T47D (cell line): ENCODE measurements at places on chromosomes 2 and 18.

- DNase-seq, result no peak
Measured at GRCh38 chr2:127012868-127013267, 94.1 kb downstream of the BIN1 start.

- DNase-seq, result peak; percentile 50
Measured at GRCh38 chr2:219057709-219058540, 2.8 kb downstream of the IHH start.

- no peak for DNase-seq
Measured at GRCh38 chr2:148614014-148614321, 30.6 kb upstream of the EPC2 start.

DNA sequence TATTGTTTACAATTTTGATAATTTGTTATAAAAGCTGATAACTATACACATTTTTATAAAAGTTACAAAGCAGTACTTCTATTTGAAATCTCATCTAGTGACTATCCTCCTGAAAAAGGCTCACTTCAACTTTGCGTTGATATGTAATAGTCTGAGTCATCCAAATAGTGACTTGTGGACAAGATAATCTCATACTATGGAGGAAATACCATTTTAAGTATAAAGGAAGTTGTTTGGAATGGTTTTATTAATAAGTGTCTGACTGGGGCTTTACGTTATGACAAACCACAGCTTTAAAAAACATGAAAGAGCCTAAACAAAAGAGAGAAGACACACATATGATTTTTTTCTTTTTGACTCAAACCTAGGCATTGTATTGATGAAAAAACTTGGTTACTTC, 272.3 kb upstream of the COL3A1 start:
- DNase-seq, result no peak

- DNase-seq, result no peak
Measured at GRCh38 chr2:220347626-220348025, 720.2 kb downstream of the SLC4A3 start.

- no peak for DNase-seq
Measured at GRCh38 chr2:47269316-47270232, 114.5 kb upstream of the STPG4 start.

GRCh38 chr2:171260471-171261424, 100.1 kb upstream of the TLK1 start:
- no peak for DNase-seq

GRCh38 chr18:28382215-28382879, 205.4 kb upstream of the CDH2 start:
- DNase-seq, result no peak

GRCh38 chr2:177031438-177032180, 181.0 kb upstream of the HNRNPA3 start:
- DNase-seq, result no peak

GRCh38 chr2:128384956-128385355, 66.3 kb upstream of the HS6ST1 start:
- no peak for DNase-seq

GRCh38 chr2:51638811-51639210, 606.9 kb upstream of the NRXN1 start:
- DNase-seq, result no peak

DNA sequence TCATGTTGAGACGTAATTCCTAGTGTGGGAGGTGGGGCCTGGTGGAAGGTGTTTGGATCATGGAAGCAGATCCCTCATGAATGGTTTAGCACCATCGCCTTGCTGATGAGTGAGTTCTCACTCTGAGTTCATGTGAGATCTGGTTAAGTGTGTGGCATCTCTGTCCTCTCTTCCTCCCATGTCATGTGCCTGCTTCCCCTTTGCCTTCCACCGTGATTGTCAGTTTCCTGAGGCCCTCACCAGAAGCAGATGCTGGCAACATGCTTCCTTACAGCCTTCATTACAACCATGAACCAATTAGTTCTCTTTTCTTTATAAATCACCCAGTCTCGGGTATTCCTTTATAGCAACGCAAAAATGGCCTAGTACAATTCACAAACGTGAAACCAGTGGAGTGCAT, 14.6 kb upstream of the MCM6 start:
- no peak for DNase-seq

DNA sequence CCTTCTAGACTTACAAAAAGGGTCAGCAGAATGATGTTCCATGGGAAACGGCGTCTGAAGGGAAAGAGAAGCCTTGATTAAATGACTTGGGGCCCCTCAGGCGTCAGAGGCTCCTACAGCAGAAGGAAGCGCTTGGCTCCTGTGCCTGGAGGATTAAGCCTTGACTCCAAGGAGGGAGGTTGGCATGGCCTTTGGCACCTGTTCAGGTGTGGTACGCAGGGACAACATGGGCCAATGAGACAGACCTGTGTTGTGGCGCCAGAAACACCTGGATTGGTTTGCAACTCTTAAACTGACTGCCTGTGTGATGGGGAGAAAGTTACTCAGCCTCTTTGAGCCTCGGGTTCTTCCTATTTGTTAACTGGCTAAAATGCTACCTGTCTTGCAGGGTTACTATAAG, 7.6 kb downstream of the PNKD start:
- no peak for DNase-seq

DNA sequence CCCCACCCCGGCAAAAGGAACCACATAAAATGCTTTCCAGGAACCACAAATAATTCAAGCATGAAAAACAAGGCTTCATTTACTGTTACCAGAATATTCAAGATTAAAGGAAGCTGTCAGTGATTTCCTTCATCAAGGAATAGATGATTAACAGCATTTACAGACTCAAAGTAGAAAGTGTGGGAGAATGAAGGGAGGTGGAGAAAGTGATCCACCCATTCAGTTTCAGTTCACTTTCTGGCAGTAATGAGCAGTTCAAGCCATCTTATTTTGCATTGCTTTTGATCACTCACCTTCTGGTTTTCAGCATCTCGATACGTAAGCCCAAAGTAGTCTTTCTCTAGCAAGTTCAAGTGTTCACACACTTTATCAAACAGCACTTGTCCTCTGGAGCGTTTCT, 99.0 kb downstream of the EPB41L3 start:
- no peak for DNase-seq

- no peak for DNase-seq
Measured at GRCh38 chr2:172283476-172283875, 143.9 kb upstream of the ITGA6 start.

GRCh38 chr2:128310761-128311160, 7.9 kb downstream of the HS6ST1 start:
- DNase-seq, result no peak

- no peak for DNase-seq
Measured at GRCh38 chr2:60560734-60561644, 7.5 kb upstream of the BCL11A start.

DNA sequence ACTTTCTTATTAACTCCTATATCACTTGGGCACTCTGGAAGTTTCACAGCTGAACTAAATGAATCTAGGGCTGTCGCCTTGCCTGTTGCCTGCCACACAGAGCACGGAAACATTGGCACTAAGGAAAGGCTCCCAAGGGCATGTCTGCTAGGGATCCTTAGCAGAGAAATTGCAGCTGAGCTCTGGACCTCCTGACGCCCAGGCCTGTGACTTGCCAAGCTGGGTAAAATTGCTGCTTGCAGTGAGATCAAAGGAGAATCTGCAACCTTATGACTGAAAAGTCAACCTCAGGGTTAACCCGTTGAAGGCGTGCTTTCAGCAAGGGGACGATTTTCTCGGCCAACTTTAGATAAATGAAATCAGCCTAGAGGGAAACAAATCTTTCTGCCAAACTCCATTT, 189.8 kb downstream of the NCK2 start:
- DNase-seq, result no peak

- peak; percentile 57 for DNase-seq
Measured at GRCh38 chr18:12236934-12237832, 17.0 kb upstream of the CIDEA start.

DNA sequence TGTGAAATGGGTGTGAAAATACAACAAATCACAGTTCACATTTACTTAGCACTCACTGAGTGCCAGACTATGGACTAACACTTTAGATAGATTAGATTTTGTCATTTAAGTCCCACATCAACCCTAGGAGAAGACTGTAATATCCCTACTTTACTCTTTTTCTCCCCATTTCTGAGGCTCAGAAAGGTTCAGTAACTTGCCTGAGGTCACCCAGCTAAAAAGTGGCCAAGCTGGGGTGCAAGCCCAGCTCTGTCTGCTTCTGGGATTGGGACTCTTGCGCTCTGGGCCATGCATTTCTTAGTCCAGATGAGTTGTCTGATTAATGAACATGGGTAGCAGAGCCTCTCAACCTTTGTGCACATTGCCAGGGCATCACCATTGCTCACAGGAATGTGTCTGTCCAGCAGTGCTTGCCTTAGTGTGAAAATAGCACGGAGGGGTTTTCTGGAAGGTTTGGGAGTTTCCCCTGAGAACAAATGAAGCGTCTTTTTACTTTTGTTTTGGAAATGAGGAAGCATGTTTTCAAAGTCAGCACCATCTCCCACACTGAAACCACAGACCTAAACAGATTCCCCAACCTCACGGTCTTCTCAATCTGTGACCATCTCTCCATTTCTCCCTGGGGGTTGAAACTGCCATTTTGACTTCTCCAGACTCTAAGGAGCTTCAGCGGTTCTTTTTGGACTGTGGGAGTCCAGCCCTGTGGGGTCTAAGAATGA, 31.9 kb downstream of the NRP2 start:
- no peak for DNase-seq

DNA sequence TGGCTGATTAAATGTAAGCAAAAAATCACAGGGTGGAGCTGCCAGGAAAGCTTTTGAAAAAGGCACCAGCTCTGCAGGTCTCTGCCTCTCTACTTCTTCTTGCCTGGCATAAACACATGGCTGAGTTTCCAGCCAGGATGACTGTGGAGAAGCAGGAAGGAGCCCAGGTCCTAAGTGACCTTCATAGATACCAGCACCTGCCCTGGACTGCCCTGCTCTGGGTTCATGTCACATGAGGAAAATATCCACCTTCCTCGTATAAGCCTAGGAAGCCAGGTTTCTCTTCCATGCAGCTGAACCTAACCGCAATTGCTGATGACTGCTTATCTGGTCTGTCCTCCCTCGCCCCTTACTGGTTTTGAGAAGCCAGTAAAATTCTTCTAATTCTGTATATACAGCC, 47.8 kb upstream of the CREB1 start:
- DNase-seq, result no peak

GRCh38 chr2:51379997-51380396, 348.1 kb upstream of the NRXN1 start:
- no peak for DNase-seq

GRCh38 chr2:154437104-154437503, 261.4 kb upstream of the KCNJ3 start:
- DNase-seq, result no peak

DNA sequence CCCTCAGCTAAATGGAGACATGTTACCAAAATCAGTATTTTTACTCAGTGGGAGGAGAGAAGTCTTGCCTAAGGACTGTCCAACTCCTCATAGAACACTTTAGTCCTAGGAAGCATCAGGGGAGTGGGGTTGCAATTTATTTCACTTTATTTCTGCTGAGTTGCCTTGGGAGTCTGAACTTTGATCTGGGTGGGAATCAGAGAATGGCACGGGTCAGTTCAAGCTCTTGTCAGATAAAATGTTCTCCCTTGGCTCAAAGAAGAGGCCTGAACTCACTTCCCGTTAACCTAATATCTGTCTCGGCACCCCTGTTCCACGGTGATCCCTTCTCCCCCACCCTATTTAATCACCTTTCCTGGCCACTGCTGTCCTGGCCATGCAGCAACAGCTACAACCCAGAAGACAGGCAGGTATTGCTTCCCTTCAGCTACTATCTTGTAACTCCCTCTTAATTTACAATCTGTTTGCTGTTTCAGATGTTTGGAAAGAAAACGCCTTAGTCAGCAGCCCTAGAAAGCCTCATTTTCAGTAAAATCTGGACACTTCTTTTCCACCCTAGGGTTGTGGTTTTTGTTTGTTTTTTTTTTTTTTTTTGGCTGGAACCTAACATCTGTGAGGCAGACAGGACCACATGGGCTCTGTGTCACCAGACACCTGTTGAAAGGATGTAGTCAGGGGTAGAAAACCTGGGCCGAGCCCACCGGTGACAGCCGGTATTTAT, 52.5 kb downstream of the SERTAD2 start:
- DNase-seq, result no peak

DNA sequence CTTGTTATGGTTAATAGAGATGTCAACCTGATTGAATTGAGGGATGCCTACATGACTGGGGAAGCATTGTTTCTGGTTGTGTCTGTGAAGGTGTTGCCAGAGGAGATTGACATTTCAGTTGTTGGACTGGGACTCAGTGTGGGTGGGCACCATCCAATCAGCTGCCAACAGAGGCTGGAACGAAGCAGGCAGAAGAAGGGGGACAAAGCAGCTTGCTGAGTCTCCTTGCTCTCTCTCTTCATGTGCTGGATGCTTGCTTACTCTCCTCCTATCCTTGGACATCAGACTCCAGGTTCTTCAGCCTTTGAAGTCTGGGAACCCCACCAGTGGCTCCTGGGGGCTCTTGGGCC, 22.2 kb upstream of the SMAD4 start:
- DNase-seq, result no peak

DNA sequence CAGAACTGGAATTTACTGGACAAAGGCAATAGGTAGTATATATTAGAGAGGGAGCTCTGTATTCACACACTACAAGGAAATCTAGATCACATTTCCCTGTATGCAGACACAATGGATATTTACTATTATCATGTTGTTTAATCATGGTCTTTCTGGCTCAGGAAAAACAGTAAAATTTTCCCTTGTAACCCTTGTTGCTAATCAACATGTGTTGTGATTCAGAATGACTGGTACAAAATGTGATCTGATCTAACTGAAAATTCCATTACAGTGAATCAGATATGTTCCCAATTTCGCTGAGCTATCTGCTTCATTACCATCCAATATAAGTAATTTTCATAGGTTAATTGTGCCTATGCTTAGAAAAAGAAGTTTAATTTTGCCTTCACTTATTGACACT, 1109.7 kb downstream of the LRP1B start:
- DNase-seq, result no peak

DNA sequence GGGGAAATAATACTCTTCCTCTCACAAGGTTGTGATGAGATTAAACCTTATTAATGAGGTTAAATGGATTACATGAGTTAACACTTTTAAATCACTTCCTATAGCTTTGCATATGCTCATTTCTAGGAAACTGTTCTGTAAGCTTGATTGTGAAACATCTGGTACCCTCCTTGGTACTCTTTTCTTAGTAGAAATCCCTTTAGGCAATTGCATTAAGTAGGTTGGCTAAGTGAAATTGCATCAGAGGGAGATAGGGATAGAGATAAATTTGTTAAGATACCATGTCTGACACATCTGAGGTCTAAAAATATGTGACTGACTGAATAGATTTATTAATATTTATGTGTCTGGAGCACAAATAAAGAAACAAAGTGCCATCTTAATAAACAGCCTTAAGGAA, 275.9 kb upstream of the MAP2 start:
- no peak for DNase-seq

DNA sequence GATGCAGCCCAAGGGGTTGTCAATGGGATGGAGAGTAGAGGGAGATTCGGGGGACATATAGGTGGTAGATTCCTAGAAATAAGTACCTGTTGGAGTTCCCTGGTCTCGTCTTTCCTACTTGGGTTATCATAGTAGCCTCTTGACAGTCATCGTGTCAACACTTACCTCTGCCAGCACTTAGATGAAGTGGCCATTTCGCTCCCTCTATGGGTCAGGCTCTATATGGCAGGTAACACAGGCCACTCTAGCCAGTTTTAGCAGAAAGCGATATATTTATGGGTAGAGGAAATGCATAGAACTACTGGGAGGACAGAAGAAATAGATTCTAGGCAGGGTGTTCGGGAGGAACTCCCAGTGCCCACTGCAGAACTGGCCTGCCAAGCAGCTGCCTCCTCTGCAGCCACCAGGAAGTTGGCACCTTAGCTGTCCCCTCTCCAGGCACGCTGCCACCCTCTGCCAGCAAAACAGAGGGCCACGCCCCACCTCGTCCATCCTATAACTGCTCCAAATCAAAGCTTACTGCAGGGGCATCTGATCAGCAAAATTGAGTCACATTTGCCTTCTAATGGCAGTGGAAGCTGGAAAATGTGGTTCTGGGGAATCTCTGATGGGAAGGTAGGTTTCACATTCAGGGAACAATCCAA, 181.3 kb downstream of the INSIG2 start:
- DNase-seq, result peak; percentile 31
